ENCODE measurements at places on chromosomes 5 and 9. TPM values are rescaled to one million over a fixed set of nuclear protein-coding genes. Genes with fewer than 3 reads are reported as not detected.

- DNase-seq: no peak
Measured at GRCh38 chr5:683551-684481, 9.3 kb downstream of the TPPP start.

DNA sequence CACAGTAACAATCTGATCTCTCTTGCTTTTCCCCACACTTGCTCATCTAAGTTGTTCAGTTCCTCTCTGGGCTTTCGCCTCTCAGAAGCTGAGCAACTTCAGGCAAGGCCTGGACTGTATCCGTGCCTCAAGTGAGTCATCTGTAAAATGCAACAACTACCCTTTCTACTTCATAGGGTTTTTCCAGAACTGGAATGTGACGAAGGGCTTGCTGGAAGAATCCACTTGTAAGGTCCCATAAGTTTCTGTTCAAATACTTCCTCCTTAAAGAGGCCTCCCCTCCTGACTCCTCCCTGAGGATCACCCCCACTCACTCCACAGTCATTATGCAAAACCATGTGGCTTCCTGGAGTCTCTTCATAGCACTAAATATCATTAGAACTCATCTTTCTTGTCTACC, 17.5 kb upstream of the INSYN2B start:
- no peak for DNase-seq

Gene KCTD16
- 0.12 TPM for total RNA-seq

Gene TCOF1
- 19.1 TPM for total RNA-seq

GRCh38 chr9:73132034-73132776, 19.5 kb upstream of the ANXA1 start:
- peak; percentile 83 for DNase-seq

Gene GFRA3
- total RNA-seq: not detected

GRCh38 chr5:107149243-107150005, 521.3 kb downstream of the EFNA5 start:
- no peak for DNase-seq

- peak; percentile 19 for DNase-seq
Measured at GRCh38 chr9:116174347-116174746, 20.8 kb downstream of the PAPPA start.

Gene FOXD4L3
- total RNA-seq: not detected

DNA sequence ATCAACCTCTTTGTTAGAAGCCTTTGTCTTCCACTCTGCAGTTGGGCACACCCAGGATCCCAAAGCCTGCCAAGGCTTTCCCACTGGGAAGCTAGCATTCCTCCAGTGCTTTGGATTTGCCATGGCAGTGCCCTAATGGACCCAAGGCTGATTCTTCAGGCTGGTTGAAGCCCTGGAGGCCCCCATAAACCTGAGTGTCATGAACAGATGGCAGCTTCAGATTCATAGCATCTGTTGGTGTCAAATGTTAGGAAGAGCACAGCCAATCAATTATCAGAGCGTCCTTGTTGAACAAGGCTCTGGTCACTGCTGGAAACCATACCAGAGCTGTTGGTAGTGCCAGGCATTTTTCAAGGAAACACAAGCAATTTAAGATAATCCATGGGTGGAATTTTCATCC, 241.1 kb upstream of the KLF4 start:
- no peak for DNase-seq

DNA sequence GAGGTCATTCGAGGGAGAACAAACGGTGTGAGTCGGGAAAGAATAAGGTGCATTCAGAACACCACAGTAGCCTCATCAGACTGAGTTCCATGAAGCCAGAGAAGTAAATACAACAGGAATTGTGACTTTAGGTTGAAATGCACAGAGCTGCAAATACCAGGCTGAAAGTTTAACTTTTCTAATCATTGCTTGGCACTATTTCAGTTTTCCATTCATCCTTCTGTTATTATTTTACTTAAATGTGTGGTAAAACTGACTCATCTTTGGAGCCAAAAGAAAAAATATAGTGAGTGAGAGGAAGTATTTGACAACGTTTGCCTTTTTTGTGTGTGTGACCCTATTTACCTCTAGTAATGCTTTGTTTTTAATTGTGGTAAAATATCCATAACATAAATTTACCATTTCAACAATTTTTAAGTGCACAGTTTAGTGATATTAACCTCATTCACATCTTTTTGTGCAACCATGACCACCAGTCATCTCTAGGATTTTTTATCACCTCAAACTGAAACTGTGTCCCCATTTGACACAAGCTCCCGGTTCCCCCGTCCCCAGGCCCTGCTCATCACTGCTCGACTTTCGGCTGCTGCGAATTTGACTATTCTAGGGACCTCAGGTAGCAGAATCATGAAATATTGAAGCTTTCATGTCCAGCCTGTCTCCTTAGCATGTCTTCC, 166.8 kb downstream of the HSD17B3 start:
- DNase-seq: no peak

- DNase-seq: peak; percentile 3
Measured at GRCh38 chr9:121450241-121450640, 49.4 kb downstream of the GGTA1 start.

Gene PCDHGA8
- total RNA-seq: 1.6 TPM

GRCh38 chr5:34008802-34009201, 952 bp upstream of the AMACR start:
- no peak for DNase-seq

Gene ACOT12
- total RNA-seq: not detected

Measured in RPMI7951 (cell line).